IMR-90 (cell line): ENCODE measurements at places on chromosomes 11 and 22.

DNA sequence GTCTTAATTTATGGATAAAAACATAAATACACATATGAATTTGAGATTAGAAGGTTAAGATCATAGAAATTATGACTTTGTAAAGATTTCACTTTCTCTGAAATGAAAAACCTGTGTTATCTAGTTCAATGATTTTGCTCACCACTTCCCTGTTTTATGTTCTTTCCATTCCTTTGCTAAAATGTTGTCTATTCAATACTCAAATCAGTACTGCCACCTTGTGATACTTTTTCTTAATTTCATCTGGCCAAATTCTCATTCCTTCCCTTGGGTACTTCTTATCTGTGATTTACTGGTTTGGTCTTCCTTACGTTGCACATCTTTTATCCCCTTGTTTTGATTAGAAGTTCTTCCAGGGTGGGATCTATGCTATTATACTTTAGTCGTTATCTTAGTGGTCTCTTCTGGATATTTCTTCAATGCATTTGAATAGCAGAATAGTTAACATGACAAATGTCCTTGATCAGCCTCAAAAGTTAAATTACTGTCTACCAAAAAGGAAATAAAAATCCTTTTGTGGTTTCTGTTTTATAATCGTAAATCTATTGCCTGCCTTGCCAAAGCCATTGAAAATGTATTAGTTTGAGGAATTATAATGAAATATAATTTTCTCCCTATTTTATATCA lies 197.0 kb downstream of the PGR start:
- H3K27ac ChIP-seq: no peak overlapping the region
- H3K27me3 ChIP-seq: no peaks in the 10 kb centered on the region
- DNase-seq: peak; percentile 55
- peaks cover 7% of the 10 kb centered on the region for H3K4me1 ChIP-seq
- no peak overlapping the region for H3K4me3 ChIP-seq

GRCh38 chr11:88521799-88522201 lies 184.3 kb upstream of the CTSC start:
- no peak overlapping the region for H3K27ac ChIP-seq
- no peaks in the 10 kb centered on the region for H3K36me3 ChIP-seq
- peak; percentile 28 for DNase-seq
- H3K4me3 ChIP-seq: no peak overlapping the region
- H3K4me1 ChIP-seq: peaks cover 15% of the 10 kb centered on the region
- H3K27me3 ChIP-seq: no peaks in the 10 kb centered on the region

GRCh38 chr11:106706355-106706754 lies 311.9 kb downstream of the GUCY1A2 start:
- no peaks in the 10 kb centered on the region for H3K36me3 ChIP-seq
- no peaks in the 10 kb centered on the region for H3K4me1 ChIP-seq
- DNase-seq: peak; percentile 67
- H3K4me3 ChIP-seq: no peak overlapping the region
- no peak overlapping the region for H3K27ac ChIP-seq
- H3K27me3 ChIP-seq: no peaks in the 10 kb centered on the region

- H3K4me3 ChIP-seq: no peak overlapping the region
- peak; percentile 30 for DNase-seq
- H3K27me3 ChIP-seq: no peaks in the 10 kb centered on the region; the same call in 1 of the 2 replicates
- H3K4me1 ChIP-seq: no peaks in the 10 kb centered on the region
- H3K36me3 ChIP-seq: no peaks in the 10 kb centered on the region
- H3K27ac ChIP-seq: no peak overlapping the region
These were observed 77.6 kb upstream of the IGLL5 start for GRCh38 chr22:22810018-22810427.

DNA sequence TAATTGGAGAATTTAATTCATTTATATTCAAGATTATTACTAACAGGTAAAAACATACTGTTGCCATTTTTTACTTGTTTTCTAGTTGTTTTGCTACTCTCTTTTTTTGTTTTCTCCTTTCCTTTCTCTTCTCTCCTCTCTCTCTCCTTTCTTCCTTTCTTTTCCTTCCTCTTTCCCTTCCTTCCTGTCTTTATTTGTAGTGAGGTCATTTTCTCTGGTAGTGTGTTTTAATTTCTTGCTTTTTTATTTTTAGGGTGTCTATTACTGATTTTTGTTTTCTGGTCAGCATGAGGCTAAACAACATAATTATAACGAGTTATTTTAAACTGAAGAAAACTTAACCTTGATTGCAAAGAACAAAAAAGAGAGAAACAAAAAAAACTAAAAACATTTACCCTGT lies 112.4 kb upstream of the SERPIND1 start:
- H3K27ac ChIP-seq: no peak overlapping the region
- H3K27me3 ChIP-seq: peaks cover 19% of the 10 kb centered on the region
- H3K4me1 ChIP-seq: peaks cover 1% of the 10 kb centered on the region; the same call in 1 of the 2 replicates
- no peaks in the 10 kb centered on the region for H3K36me3 ChIP-seq
- DNase-seq: no peak

DNA sequence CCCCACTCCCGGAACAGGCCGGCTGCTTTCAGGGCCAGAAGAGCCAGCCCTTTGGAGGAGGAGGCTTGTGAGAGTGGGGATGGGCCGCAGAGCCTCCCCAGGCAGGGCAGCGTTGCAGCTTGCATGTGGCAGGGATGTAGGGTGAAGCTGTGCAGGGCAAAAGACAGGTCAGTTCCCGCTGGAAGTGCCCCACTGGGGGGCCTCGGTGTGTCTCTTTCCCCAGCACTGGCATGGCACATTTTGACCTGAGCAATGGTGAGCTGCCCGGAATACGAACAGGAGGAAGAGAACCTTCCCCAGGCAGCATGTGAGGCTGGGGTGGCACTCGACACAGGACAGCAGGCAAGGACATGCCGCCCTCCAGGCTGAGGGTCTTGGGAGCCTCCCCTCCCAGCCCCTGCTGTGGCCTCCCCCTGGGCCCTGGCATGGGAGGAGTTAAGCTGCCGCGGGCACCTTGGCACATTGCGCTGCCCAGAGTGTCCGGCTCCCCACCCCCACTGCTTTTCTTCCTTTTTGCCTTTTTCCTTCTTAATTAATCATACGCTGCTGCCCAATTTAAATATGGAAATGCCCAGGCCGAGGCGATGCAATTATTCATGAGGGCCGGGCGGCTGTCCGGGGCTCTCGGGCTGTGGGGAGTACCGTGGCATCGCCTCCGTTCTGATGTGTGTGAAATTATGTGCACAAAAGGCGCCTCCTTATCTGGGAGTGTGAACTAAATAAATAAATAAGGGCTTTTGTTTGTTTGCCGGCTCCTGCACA lies 76.0 kb upstream of the WNT7B start:
- H3K4me1 ChIP-seq: peaks cover 25% of the 10 kb centered on the region
- H3K27ac ChIP-seq: peak overlapping the region; percentile 75
- H3K36me3 ChIP-seq: peaks cover 7% of the 10 kb centered on the region; the same call in 1 of the 2 replicates
- H3K4me3 ChIP-seq: peak overlapping the region; percentile 77; the same call in 1 of the 2 replicates
- H3K27me3 ChIP-seq: no peaks in the 10 kb centered on the region
- no peak for DNase-seq

- H3K27me3 ChIP-seq: no peaks in the 10 kb centered on the region
- H3K4me1 ChIP-seq: peaks cover 26% of the 10 kb centered on the region
- H3K4me3 ChIP-seq: no peak overlapping the region
- H3K36me3 ChIP-seq: no peaks in the 10 kb centered on the region
These were observed 4.2 kb downstream of the USP2 start for GRCh38 chr11:119377112-119377901.
